ENCODE measurements at places on chromosomes 2 and 18. TPM values are rescaled to one million over a fixed set of nuclear protein-coding genes. Genes with fewer than 3 reads are reported as not detected.

The ADD2 gene
- not detected for total RNA-seq

The GPR75 gene
- 4.7 TPM for total RNA-seq

The SPHKAP gene
- not detected for total RNA-seq

The RIT2 gene
- total RNA-seq, result not detected

The SULT1C4 gene
- total RNA-seq, result 28.2 TPM

The GALNT3 gene
- 0.85 TPM for total RNA-seq

The HOXD13 gene
- total RNA-seq, result not detected

The SLC19A3 gene
- total RNA-seq, result not detected

The TTR gene
- not detected for total RNA-seq

The RUFY4 gene
- not detected for total RNA-seq

The ELOA2 gene
- not detected for total RNA-seq

The SERPINB12 gene
- not detected for total RNA-seq

The TUBB8B gene
- 1.1 TPM for total RNA-seq

Measured in endothelial cell of umbilical vein (primary cell).